ENCODE measurements at places on chromosomes 1 and 21. TPM values are rescaled to one million over a fixed set of nuclear protein-coding genes. Genes with fewer than 3 reads are reported as not detected.

The IL23R gene
- not detected for total RNA-seq

The SLFNL1 gene
- 1.3 TPM for total RNA-seq

The AMPD1 gene
- 0.41 TPM for total RNA-seq

The SYT14 gene
- total RNA-seq, result not detected

The BRINP2 gene
- not detected for total RNA-seq

The PRAMEF20 gene
- total RNA-seq, result not detected

The C1orf115 gene
- total RNA-seq, result 6.8 TPM

The ST6GALNAC3 gene
- 9.5 TPM for total RNA-seq

The LRIF1 gene
- total RNA-seq, result 3.0 TPM

The PTPN7 gene
- 4.3 TPM for total RNA-seq

The SPRR3 gene
- not detected for total RNA-seq

The TBX15 gene
- total RNA-seq, result 6.8 TPM

The GJB3 gene
- 0.28 TPM for total RNA-seq

The OR2T33 gene
- not detected for total RNA-seq

The RHD gene
- total RNA-seq, result not detected

The CFAP141 gene
- not detected for total RNA-seq

The HDAC1 gene
- 52.0 TPM for total RNA-seq

The CLCA4 gene
- total RNA-seq, result not detected

The PIK3R3 gene
- 9.5 TPM for total RNA-seq

- no peak for DNase-seq
Observed at GRCh38 chr1:246281639-246282038, 225.4 kb downstream of the SMYD3 start.

GRCh38 chr1:159981351-159982055 lies 27.5 kb upstream of the SLAMF9 start:
- no peak for DNase-seq

DNA sequence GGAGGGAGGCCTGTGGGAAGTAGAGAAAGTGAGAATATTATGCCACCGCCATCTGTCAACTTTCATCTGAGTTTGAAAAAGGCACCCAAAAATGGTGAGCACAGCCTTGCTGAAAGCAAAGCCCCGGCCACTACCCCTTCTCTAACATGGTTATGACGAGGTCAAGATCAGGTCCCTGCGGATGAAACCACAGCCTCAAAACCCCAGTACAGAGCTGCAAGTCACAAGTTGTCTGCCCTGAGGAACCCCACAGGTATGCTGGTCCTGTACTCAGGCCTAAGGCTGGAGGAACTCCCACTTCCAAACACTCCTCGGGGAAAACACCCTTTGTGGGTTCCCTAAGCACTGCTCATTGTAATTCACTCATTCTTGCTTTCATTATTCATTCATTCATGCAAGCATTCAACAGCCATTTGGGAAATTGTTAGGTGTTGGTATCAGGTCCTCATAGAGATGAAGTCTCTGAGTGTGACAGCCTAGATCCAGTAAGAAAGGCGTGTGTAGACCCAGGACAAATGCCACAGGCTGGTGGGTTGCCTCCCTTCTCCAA lies 216.6 kb upstream of the EDN2 start:
- no peak for DNase-seq

GRCh38 chr1:15701784-15702183 lies 17.7 kb downstream of the PLEKHM2 start:
- no peak for DNase-seq

DNA sequence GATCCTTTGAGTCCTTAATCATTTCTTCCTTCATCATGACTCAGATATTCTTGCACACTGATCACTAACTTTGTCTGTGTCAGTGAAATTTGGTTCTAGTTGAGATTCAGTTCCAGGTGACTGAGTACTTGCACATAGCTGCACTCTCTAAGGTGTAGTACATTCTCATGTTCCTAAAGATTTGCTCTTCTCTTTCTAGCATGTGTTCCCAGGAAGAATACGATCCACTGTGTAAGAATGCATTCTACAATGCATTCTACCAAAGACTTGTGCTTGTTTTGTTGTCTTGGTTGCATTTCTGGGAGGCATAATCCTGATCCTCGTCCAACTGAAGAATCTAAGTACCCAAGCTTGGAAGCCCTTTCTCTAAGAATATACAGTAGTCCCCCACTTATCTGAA lies 104.3 kb upstream of the CDC42BPA start:
- DNase-seq, result no peak

DNA sequence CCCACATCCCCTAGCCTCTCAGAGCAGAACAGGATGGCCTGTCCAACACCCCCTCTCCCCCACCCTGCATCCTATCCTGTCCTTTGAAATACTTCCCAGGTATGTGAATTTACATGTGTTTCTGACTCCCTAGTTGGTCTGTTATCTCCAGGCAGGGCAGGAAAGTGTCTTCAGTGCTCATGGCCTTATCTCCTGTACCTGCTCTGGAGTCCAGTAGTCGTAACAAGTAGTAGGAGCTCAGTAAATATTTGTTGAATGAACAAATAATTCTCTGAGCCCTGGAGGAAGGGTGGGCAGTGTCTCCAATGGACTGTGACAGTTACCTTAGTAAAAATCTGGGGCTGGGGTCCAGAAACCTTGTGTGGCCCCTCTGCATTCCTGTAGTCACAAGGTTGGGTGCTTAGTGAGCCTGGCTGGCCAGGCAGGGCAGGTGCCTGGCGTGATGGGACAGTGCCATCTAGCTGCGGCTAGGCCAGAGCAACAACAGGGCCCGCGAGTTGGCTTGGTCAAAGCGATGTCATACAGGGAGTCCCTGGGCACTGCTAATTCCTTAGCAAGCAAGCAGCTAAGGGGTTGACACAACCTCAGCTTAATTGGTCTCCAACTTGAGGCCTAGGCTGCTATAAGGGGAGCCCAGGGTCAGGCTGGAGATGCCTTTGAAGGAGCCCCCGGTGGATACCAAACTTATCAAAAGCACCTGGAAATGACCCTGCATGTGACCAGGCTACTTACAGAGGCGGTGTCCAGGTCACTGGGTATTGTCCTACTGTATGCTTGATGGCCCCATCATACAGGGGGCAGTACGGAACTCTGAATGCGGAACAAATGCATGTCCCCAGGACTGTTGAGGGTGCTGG lies 89.0 kb upstream of the PPM1J start:
- no peak for DNase-seq

DNA sequence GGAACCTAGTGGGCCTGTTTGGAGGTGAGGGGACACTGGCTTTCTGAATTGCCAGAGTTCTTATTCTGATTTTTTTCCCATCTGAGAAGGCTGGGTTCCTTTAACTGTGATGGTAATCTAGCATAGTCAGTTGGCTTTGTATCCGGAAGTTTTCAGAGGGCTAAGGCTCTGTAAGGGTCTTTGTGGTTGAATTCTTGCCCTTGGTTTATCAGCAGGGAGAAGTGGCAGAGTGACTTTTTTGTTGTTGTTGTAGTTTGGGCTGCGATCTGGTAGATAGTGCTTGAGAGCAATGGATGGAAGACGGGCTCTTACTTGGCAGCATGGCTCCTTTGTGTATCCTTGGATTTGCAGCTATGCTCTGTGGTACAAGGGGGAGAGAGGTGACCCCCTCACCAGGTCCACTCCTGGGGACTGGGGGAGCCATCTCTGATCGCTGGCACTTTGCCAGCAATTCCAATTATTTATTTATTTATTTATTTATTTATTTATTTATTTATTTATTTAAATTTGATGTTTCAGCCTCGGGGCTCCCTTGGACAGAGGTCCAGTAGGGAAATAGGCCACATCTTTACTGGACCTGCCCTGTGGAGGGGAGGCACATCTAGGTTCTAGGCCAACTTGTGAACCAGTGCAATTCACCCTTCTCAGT lies 18.5 kb downstream of the TCP10L start:
- no peak for DNase-seq

GRCh38 chr1:26034504-26035202 lies 11.3 kb downstream of the SLC30A2 start:
- DNase-seq, result no peak

- DNase-seq, result no peak
Observed at GRCh38 chr1:84845357-84845756, 47.6 kb downstream of the LPAR3 start.

DNA sequence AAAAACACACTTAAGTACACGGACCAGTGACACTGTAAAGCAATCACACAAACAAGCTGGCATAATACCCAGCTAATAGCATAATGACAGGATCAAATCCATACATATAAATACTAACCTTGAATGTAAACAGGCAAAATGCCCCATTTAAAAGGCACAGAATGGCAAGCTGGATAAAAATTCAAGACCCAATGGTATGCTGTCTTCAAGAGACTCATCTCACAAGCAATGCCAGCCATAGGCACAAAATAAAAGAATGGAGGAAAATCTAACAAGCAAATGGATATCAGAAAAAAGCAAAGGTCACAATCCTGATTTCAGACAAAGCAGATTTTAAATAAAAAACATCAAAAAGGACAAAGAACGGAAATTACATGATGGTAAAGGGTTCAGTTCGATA lies 79.1 kb upstream of the PTGFR start:
- no peak for DNase-seq

DNA sequence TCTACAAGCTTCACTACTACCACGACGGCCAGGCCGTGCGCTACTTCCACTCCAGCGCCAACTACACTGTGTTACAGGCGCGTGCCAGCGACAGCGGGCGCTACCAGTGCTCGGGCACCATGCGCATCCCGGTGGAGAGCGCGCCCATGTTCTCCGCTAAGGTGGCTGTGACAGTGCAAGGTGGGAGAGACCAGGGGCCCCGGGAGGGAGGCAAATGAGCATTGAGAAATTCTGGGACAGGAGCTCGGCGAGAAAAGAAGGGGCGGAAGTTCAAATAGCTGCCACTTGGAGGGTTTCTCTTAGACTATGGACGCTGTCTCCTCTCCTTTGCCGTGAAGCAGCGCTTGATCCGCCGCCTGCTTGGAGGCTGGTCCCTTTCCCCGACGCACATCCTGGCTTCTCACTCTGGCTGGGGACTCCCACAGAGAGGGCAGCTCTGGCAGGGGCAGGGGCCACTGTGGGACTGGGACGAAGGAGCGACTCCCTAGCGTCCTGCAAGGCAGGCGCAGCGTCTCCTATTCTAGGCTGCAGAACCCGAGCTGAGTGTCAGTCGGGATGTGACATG lies 4.6 kb downstream of the FCRLB start:
- no peak for DNase-seq

DNA sequence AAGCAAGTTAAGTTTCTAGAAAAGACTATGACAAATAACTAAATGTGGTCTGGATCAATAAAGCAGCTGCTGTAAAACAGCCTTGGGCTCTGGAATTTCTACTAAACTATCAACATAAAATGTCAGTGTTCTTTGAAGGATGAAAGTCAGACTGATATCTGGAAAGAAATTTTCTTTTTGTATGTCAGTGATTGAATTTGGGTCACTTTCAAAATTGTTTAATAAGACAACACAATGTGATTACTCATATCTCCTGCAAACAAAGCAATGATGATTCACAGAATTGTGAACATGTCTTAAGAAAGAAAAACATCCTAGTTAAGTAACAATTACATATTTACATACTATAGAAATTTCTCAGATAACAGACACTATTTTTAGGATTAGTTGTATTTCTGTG lies 826.4 kb downstream of the PLA2G4A start:
- no peak for DNase-seq

- no peak for DNase-seq
Observed at GRCh38 chr1:197807739-197808453, 32.6 kb upstream of the DENND1B start.

DNA sequence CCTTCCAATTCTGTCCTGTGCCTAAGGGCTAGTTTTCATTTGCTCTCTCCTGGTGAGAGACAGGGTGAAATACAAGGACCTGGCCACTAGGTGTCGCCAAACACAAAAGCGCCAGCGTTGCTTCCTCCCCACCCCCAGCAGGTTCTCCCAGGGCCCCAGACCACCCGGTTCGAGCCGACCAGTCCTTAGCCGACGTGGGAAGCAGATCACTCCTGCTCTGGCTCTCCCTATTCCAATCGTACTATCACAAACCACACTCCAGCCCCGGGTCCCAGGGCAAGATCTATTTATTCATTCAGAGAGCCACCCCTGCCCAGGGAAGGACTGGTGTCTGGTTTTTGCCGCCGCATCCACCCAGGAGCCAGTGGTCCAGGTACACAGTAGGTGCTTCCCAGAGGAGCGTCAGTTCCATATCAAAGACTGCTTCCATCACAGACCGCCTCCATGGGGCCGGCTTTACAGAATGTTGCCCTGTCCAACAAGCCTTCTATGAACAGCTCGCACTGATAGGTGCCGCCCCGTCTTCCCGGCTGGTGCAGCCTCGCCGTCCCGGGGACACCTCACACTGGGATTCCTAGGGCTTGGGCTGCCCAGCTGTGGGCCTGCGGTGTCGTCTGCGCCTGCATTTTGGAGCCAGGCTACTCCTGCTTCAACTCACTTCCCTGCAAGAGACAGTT lies 35.0 kb downstream of the CTNNBIP1 start:
- no peak for DNase-seq

DNA sequence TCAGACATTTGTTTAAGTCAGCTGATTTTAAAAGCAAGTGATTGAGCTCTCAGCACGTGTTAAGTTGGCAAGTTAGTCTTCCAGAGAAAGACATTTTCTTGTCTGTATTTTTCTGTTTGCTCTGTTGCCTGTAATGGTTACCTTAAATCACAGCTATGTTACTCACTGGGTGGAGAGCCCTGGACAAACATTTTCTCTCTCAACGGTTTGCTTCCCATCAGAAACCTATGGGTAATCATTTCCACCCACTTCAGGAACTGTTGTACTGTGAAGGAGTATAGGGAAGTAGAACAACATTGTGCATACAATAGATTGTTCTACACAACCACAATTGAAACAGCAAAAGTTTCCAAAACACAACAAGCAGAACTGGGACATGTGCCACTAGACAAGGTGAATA lies 113.9 kb upstream of the DPT start:
- DNase-seq, result no peak

DNA sequence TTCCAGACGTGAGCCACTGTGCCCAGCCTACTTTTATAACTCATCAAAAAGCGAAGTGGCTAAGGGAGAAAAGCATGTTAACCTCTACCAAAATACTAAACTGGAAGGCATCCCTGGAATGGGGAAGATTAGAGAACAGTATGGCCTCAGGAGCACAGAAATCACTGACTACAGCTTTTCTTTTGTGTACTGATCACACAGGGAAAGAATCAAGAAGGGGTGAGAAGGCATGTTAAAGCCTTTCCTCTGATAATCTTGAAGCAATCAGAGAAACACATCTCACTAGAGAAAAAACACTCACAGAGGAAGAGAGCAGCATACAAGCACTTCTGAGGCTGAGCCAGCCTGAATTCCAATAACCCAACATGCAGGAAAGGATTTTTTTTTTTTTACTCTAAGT lies 10.7 kb downstream of the PCAT6 start:
- DNase-seq, result no peak

GRCh38 chr1:63033211-63033610 lies 249.3 kb downstream of the ATG4C start:
- DNase-seq, result no peak

- DNase-seq, result no peak
Observed at GRCh38 chr1:114289306-114289705, 135.6 kb upstream of the SYT6 start.

Measured in thoracic aorta (tissue), 2 donors.